Esophagus (tissue), 2 donors: ENCODE measurements at places on chromosomes 4 and X. TPM values are rescaled to one million over a fixed set of nuclear protein-coding genes. Genes with fewer than 3 reads are reported as not detected.

Gene ARX
- not detected for polyA plus RNA-seq

Gene BMP2K
- polyA plus RNA-seq = 11.6 TPM

Gene PNMA3
- 0.19 TPM for polyA plus RNA-seq

Gene UGT2B11
- not detected for polyA plus RNA-seq

Gene SLC6A14
- polyA plus RNA-seq = 0.92 TPM

Gene BMP3
- 0.12 TPM for polyA plus RNA-seq

Gene CETN2
- polyA plus RNA-seq = 34.4 TPM

Gene SLC16A2
- 2.4 TPM for polyA plus RNA-seq

Gene GPRASP2
- polyA plus RNA-seq = 1.5 TPM

Gene CFP
- polyA plus RNA-seq = 0.77 TPM
